M059J (cell line): ENCODE measurements at places on chromosomes 16 and 17.

DNA sequence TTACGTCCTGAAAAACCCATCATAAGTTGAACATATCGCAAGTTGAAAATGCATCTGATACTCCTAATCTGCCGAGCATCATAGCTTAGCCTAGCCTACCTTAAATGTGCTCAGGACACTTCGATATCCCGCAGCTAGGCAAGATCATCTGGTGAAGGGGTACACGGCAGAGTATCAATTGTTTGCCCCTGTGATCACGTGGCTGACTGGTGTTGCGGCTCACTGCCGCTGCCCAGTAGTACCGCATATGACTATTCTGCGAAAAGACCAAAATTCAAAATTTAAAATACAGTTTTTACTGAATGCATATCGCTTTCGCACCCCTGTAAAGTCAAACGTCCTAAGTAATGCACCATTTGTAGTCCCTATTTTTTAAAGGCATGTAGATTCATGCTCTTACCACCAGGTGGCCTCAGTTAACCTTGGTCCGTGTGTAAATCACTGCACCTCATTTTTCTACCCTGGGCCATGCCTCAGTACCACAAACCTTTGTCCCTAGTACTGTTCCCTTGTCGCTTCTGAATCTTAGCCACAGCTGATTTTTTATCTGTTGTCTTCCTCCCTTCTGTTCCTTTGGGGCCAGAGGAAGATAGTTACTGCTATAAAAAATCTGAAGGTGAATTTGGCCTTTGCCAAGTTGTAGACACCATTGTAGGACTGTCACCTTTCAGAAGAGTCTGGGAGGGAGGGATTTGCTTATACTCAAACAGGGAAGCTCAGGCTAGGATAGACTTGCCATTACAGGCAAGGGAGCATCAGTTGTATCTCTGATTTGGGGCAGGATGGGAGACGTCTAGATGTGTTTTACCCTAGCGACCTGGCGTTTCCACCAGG lies 34.4 kb downstream of the WWP2 start:
- peak; percentile 65 for DNase-seq

DNA sequence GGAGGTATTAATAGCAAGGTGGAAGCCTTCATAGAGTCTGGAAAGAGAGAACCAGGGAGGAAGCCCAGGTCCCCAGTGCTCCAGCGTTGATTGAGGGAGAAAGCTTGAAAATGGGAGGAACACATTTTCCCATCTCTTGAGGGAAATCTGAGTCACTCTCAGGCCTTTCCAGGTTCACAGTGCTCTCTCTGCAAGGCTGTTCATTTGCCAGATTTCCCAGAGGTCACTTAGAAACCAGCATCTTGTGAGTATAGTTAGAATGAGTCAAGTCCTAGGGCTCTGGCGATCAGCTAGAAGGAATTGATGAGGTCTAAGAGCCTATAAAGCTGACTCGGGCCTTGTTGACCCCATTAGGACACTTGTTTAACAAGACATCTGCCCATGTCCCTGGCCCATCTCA lies 17.7 kb upstream of the ZNF594 start:
- peak; percentile 9 for DNase-seq

DNA sequence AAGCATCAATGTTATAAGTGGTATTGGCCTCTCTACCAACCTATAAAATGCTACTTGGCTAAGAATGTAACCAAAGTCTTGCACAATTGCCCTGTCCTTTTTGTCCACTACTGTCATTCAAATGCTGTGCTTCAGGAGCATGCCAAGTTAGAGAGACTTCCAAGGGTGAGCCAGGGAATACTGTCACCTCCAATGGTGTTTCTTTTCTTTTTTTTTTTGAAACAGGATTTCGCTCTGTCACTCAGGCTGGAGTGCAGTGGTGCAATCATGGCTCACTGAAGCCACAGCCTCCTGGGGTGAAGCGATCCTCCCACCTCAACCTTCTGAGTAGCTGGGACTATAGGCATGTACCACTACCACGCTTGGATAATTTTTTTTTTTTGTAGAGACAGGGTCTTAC lies 43.7 kb upstream of the ERN1 start:
- no peak for DNase-seq

- DNase-seq: peak; percentile 63
Measured at GRCh38 chr16:68064791-68065365, 20.3 kb upstream of the NFATC3 start.

GRCh38 chr17:78256707-78257591 lies 25.5 kb downstream of the TMEM235 start:
- no peak for DNase-seq

DNA sequence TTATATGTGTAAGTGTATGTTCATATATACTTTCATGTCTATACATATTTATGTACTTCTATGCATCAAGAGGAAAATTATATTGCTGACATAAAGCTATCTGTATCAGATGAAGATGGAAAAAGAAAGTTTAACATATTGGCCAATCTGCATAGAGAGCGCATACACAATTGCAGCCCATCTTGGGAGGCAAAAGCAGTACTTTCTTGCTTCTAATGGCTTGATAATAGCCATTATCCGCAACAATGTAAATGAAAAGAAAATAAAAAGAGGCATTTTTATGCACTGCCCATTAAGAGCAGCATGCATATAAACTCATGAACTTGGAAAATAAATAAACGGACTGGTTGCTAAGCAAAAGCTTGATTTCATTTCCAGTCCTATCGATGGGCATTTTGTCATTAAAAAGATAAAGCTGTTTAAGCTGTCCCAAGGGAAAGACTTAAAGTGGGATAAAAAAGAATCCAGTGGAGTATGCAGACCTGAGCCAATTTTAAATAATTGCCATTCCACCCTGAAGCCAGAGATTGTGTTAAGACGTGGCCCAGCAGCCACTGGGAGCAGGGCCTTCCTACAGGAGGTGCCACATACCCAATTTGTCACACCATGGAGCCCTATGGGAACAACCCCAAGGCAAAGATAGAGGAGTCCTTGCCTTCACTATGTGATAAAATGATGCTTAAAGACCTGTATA lies 183.6 kb upstream of the CDH11 start:
- peak; percentile 40 for DNase-seq

GRCh38 chr17:27747462-27748359 lies 52.6 kb downstream of the NOS2 start:
- DNase-seq: no peak

- no peak for DNase-seq
Measured at GRCh38 chr16:23508589-23509440, 1.5 kb downstream of the GGA2 start.

DNA sequence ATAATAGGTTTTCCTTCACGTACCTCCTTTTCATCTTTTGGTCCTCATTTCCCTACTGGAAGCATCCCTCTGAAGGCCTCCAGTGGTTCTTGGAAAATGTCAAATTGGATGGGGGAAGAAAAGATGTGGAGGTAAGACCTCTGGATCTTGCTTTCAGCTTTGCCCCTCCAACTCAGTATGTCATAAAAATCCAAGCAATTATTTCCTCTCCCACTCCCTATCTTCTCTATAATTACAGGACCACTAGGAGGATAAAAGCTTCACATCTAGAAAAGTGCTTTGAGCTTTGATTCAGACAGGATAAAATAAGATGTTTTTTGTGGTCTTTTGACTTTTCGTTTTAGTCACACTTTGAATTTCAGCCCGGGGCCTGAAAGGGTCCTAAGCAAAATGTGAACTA lies 1.7 kb downstream of the TTLL6 start:
- no peak for DNase-seq

DNA sequence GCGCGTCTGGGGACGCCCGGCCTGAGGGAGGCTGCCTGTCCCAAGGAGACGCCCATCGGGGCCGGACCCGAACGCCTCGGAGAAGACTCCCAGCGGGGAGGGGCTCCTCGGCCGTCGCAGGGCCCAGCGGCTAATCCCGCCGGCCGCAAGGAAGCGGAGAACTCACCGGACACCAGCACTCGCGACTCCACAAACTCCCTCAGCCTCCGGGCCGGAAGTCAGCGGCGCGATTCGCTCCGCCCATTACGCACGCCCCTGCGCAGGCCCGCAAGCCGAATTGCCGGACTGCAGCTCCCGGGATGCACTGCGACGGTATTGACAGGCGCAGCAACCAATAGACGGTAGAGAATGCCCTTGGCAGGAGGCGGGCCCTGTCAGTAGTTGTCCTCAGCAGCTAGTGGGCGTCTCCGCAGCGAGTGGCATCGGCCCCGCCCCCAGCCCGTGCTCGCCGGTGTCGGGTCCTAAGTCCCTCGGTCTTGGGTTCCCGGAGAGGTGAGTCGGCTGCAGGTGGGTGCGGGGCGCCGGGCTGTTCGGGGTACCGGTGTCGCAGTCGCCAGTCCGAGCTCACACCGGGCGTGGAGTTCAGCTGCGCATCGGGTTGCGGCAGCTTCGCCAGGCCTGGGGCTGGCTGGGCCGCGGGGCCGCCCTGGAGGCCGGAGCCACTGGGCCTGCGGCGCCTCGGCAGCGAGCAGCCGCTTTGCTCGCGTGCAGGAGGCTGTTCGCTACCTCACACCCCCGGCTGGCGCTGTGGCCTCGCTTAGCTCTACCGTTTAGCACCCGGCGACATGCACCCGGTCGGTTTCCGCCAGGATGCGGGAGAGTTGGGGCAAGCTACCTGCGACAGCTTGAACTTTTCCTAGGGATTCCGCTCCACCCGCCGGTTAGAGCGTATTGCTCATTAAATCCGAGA lies at the start of the genes ZNF174 and ZSCAN32:
Gene ZNF174, plus strand, starts transcription at position 437 of the 910 bp plus-strand sequence. CDS start 790 bp downstream, outside the sequence.
Gene ZSCAN32, minus strand, starts transcription at position 226 of the 910 bp plus-strand sequence. CDS start 3,447 bp downstream, outside the sequence.
- DNase-seq: peak; percentile 98

DNA sequence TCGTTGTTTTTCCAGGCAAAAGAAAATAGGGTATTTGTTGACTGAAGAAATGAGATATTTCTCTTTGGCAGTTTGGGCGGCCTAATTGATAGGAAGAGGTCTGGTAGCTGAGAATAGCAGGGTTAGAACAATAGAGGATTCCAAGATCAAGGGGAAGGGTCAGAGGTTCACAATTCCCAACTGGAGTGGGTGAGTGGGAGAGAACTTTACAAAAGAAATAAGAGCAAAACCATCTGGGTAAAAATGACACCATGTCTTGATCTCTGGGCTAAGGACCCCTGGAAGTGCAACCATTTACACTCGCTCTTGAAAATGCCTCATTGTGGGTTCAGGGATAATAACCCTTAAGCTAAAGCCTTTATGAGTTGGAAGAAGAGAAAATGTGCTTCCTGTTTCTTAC lies 180.5 kb downstream of the CDH13 start:
- DNase-seq: no peak

DNA sequence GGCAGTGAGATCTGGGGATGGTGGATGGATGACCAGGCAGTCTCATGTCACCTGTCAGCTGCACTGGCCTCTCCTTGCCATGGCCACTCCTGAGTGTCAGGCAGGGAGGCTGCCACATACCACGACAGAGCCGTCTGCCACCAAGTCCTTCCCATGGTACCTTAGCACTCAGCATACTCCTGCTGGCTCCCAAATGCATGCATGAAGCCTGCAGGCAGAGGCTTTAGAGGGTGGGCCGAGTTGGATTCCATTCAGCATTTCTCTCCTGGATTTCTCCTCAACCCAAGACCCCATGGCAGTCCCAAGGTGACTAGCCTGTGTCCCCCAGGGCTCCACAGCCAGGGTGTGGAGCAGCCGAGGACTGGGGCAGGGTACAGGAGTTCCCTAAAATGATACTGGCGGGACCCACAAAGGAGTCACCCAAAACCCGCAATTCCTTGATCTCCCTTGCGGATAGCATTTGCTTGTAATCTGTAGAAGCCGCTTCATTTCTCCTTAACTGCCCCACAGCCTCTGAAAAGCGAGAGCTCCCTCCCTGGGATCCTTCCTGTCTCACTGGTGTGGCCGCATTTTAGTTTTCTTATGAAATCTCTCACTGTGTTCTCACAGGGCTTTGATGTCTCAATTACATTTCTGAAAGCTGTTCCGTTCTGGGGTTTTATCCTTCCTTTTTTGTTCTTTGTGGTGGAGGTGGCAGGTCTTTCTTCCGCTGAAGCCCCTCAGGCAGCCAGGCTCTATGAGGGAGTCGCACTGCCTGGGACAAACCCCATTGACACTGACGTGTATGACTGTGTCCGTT lies 141.4 kb downstream of the SOCS1 start:
- DNase-seq: no peak

GRCh38 chr17:35011671-35012216 lies 31.4 kb downstream of the LIG3 start:
- no peak for DNase-seq

- peak; percentile 25 for DNase-seq
Measured at GRCh38 chr16:85441189-85441889, 171.8 kb upstream of the GSE1 start.

DNA sequence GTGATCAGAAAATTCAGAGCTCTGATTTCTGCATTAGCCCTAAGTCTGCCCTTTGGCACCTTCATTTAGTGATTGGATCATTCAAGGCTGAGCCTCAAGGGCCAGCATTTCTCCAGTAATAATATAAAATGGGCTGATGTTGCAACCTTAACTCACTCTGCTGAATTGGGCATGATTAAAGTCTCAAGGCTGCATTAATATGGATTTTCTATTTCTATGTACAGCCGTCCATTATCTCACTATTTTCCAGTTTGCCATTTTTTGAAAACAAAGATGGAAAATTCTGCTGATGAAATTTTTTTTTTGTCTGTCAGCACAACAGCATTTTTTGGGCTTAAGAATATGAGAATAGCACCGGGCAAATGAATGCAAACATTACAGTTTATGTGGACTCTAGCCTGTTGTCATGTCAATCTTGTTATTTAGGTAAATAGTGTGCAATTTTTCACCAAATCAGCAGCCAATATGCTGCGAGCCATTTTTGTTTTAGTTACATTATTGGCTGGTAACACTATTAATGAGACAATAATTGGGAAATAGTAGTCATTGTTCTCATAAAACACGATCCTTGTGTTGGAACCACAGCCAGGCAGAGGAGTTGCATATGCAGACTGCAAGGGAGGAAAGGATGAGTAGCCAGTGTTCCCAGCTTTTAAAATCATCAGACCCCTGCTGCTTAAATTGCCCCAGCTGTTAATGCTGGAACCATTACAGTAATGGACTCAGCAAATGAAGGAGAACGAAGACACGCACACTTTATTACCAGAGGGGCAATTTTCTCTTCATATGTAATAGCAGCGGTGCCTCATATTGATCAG lies 10.5 kb downstream of the FTO start:
- DNase-seq: no peak

GRCh38 chr16:57434003-57434402 lies 13.2 kb downstream of the CIAPIN1 start:
- DNase-seq: no peak

- DNase-seq: peak; percentile 78
Measured at GRCh38 chr17:47999582-47999981, 28.7 kb downstream of the CDK5RAP3 start.

GRCh38 chr17:41592601-41593305 lies 6.1 kb upstream of the KRT14 start:
- DNase-seq: no peak

DNA sequence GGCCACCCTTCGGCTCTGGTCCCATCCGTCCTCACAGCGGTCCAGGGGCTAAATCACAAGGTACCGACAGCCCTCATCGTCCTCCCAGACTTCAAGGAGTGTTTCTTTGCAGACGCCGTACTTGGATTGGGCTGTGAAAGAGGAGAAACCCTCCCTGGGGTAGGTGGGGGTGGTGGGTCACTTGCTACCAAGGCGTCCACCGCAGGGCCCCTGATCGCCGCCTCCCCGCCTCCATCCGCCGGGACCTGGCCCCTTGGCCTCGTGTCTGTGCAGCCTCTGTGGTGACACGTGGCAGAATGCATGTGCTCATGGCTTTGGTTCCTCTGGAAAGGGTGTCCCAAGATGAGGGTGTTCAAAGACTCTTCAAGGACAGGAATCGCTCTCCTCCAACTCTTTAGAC lies 151.4 kb downstream of the BANP start:
- no peak for DNase-seq
